CMK (cell line): ENCODE measurements at places on chromosomes 3 and 15.
A peak's percentile ranks its signal among the peaks of the same experiment; 100 is the strongest.

- DNase-seq, result no peak
Measured at GRCh38 chr3:71074423-71074822, 509.1 kb downstream of the FOXP1 start.

- no peak for DNase-seq
Measured at GRCh38 chr3:14334136-14334535, 68.3 kb upstream of the SLC6A6 start.

- DNase-seq, result no peak
Measured at GRCh38 chr3:56673781-56674457, 9.1 kb downstream of the TASOR start.

- peak; percentile 81 for DNase-seq
Measured at GRCh38 chr15:75171408-75171807, 30.3 kb upstream of the C15orf39 start.

DNA sequence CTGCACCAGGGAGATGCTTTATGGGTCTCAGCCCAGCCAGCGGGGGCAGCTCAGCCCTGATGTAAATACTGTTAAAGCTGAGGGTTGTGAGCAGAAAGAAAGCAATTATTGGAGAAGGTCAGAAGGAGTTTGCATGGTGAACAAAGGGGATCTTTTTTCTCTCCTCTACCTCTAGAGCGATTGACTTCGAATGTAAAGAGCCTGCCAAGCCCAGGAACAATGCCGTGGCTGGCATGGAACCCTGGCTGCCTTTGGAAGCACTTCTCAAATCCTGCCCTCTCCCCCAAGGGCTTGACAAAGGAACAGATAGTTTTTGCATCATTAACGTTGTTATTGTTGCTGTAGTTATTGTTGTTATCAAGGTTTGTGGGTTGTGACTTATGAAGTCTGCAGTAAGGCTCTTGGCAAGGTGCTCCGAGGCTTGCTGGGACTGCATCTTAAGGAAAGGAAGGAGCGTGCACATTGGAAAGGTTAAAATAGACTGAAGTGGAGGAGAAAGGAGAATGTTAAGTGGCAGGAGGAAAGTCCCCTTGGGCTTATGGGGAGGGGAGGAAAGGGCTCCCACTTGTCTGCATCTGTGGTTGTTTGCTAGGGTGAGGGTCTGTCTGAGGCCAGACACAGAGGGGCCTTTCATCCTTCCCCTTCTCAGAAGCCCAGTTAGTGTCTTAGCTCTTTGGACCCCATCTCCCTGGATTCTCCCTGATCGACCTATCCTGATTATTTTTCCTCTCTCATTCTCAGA, 16.7 kb downstream of the PDIA5 start:
- DNase-seq, result no peak

GRCh38 chr15:70053001-70053715, 44.6 kb downstream of the TLE3 start:
- DNase-seq, result no peak

- no peak for DNase-seq
Measured at GRCh38 chr3:171840811-171841619, 2.1 kb upstream of the TMEM212 start.

DNA sequence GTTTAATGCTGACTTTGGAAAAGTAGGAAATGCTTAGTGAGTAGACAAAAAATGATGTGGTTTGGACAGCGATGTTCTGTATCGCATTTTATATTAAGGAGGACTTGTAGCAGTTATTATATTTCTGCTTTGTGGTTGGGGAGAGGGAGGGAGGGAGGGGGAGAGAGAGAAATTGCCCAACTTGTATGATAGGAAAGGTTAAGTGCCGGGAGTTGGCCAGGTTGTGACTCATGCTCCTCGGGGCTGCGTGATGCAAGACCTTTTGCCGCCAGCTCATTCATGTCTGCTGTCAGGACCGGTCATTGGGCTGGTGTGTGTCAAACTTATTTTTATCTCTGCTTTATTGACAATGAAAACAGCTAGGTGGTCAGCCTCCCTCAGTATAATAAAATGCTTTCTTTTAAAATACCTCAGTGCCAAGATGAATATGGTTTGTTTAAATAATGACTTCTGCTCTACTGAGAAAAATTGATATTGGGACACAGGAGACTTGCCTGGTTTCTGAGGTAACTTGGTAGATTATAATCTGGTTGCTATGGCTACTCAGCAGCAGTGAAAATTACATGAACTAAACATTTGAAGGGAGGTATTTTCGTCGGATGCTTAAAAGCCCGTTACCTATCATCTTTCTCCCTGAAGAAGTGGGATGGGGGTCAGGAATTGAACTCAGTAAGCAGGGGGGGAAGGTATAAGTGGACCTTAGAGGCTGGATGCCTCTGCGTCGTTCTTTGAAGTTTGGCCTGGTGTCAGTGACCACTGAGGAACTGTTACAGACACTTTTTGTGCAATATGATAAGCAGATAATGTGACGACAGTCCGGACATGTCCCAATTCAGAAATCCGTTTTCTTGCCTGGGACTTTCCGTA, 90.7 kb downstream of the FNDC3B start:
- DNase-seq, result no peak

GRCh38 chr15:76439542-76439941, 103.0 kb downstream of the ISL2 start:
- DNase-seq, result no peak

DNA sequence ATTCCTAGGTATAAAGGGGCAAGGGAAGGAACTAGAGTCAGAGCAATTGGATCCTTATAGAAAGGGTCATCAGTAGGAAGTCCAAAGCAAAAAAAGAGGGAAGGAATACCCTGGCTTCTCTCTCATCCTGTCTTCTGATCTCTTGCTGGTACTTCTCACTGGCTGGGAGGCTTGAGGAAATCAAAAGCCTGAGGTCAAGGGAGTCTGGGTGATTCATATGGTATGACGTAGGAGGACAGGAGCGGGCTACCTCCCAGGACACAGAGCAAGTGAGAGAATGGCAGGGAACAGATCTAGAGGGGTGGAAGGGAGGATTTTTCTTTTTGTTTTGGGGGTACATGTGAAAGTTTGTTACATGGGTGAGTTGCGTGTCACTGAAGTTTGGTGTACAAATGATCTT, 76.0 kb downstream of the CFAP20DC start:
- no peak for DNase-seq

DNA sequence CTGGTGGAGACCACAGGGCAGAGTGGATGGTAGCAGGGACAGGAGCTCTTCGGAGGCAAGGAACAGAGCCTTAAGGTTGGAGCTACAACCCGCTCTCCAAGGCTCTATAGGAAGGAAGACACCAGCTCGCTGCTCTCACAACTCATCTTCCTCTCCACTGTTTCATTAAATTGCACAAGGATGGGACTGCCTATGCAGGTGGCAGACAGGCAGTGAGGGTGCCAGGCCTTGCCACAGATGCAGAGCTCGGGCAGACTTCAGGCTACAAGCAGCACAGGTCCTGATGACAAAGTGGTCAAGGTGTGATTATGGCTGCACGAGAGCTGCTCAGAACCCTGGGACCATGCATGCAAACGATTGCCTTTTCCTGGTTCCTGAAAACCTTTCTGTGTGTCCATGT, 144.6 kb downstream of the FOXP1 start:
- DNase-seq, result no peak

DNA sequence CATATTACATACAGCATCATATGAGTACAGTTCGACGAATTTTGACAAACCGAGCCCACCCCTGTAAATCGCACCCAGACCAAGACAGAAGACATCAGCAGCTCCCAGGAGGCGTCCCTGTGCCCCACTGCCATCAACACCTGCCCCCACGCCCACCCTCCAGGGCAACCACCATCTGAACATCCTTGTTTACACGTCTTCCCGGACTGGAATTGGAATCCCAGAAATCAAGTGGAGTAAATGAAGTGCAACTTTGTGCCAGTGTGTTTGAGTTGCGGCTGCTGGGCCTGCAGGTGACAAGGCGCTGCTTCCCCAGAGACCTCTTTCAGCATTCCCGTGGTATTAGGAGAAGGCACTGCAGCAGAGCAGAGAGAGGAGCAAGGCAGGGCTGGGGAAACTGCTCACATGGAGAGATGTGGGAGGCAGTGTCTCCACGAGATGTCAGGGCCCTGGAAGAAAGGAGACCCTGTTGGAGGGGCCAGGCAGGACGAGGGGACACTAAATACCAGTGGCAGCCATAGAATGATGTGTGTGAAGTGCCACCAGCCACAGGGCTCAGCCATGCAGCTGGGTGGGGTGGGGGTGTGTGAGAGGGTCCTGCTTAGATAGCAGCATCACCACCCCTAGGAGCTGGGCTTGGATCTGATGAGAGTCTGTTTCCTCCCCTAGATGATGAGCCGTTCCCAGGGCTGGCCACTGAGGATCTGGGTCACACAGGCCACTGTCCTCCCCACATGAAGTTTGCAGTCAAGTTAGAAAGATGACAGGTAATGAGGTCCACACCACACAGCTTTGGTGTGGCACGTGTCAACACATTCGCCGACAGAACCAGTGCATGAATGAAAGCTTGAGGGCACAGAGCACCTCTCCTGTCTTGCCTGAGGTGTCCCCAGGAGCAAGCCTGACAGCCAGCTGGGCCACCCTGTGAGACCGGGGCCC, 33.4 kb upstream of the PCSK6 start:
- DNase-seq, result no peak

GRCh38 chr3:100953103-100953502, 40.1 kb downstream of the ABI3BP start:
- no peak for DNase-seq
